GM12891 (cell line): ENCODE measurements at places on chromosomes 1 and 21.

DNA sequence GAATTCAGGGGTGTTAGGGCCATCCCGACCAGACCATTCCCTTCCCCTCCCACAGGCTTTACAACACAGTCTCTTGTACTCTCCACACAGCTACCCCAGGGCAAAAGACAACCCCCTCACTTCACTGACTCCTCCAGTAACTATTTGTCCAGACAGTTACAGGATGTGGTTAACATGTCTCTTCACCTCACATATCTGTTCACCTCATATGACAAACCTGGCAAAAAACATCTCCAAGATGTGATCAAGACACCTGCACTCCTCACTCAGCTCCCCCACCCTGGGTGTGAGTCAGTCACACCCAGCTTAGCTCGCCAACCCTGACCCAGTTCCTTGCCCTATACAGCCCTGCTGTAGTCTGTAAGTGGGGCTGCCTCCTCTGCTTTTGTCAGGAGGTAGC, 490.5 kb upstream of the CHRM3 start:
- no peak for DNase-seq

DNA sequence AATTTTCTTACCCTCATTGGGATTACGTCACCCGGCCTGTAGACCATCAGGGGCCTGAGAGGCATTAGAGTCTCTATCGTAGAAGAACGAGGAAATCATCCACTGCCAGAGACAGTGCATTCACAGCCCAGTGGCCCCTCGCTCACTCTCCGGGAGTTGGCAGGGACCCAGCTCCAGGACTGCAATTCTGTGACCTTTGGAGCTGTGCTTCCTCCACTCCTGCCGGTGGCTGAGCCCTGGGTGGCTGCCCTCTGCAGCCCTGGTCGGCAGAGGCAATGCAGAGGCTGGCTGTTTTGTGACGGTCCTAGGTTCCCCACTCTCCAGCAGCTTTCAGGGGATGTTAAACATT, 12.7 kb downstream of the SLC37A1 start:
- DNase-seq = no peak

DNA sequence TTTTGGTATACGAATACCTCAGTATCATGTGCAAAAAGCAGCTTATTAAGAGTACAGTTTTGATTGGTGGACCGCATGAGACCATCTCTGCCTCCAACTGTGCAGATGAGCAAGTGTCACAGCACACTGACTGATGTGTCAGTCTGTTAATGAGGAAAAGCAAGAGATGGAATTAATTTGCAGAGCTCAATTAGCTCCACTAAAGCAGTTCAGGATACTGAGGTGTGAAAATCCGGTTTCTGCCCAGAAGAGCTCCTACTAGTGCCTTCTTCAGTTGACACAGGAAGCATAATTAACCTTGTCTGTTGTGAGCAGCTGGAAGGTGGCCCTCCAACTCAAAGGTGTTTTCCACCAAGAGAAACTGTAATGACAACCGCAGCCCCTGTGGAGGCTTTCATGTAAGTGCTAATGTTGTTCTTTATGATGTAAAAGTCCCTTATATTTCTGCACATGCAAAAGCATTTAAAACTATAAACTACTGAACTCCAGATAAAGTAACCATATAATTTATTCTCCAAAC, 44.3 kb downstream of the PCNX2 start:
- no peak for DNase-seq

- no peak for DNase-seq
Measured at GRCh38 chr1:167666416-167666815, 36.4 kb downstream of the RCSD1 start.

DNA sequence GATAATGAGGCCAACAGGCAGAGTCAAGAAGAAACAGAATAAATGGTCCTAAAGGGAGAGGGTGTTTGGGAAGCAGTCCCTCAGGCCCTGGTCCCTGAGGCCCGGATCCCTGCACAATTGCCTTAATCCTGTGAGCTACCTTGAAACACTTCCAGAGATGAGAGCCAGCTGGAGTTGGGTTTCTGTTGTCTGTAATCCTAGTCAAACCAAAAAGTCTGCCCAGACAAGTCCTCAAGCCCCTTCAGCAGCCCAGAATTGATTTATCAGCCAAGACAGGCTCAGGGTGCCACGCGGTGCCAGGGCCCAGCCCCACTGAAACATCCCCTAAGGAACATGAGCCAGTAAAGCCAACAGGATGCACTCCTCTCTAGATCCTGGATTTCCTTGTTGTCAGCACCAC, 16.4 kb upstream of the CLSTN1 start:
- no peak for DNase-seq

DNA sequence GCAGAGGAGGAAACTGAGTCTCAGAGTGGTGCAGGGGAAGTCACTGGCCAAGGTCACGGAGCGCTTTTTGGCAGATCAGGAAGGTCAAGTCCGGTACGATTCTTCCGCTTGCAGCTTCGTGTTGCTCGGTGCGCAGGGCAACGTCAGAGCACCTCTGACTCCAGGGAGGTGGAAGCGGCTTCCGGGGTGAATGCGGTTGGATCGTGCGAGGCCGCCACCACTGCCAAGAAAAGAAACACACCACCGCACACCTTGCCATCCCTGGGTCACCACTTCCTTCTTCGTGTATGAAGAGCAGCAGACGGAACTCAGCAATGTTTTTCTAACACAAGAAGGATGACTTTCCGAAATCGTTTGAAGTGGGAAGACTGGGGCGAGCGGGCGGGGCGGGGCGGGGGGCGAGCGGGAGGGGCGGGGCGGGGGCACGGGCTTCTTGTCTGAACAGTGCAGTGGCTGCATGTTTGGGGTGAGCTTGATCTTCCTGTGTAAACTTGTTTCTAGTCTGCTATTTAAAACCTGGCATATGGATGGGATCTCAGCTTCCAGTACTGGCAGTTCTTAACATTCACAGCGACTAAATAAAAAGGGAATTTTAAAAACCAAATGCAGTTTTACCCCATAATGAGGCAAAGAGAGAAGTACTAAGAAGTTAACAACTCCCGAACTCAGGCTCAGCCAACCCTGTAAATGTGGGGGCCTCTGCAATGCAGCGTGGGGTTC, 300.0 kb downstream of the RRAGC start:
- peak; percentile 70 for DNase-seq

DNA sequence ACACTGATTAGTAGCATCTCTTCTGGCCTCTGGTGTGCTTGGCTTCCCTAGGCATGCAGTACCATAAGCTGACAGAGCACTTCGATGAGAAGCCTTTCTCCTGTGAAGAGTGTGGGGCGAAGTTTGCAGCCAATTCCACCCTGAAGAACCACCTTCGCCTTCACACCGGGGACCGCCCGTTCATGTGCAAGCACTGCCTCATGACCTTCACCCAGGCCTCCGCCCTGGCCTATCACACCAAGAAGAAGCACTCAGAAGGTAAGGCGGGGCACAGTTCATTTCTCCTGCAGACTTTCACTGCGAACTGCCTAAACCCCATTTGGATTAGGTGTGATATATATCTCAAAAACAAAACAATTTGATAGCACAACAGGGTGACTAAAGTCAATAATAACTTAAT, 50.4 kb upstream of the EPHA8 start:
- DNase-seq = no peak

GRCh38 chr1:113444857-113445256, 54.5 kb downstream of the MAGI3 start:
- DNase-seq = no peak

- peak; percentile 10 for DNase-seq
Measured at GRCh38 chr21:46111857-46112724, 14.2 kb downstream of the COL6A2 start.

DNA sequence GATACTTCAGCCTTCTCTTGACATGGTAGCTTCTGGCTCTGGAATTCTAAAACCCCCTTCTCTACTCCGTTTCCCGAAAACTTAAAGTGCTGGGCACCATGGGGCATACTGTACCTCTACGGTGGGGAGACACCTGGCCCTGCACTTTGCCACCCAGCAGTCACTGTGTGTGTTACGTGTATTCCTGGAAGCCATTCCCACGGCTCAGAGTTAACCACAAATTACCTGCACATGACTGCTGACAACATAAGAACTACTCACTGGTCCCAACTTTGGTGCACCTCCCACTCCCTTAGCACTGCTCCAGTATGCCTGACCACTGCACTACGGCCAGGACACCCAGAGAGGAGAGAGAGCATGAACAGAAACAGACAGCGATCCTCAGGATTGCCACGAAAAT, 29.4 kb upstream of the TMPRSS2 start:
- DNase-seq = no peak

- DNase-seq = no peak
Measured at GRCh38 chr1:109595531-109595930, 23.9 kb downstream of the GNAT2 start.

GRCh38 chr1:21622466-21623315, 46.5 kb downstream of the RAP1GAP start:
- DNase-seq = peak; percentile 66

- DNase-seq = no peak
Measured at GRCh38 chr1:168129933-168130332, 6.8 kb downstream of the GPR161 start.

DNA sequence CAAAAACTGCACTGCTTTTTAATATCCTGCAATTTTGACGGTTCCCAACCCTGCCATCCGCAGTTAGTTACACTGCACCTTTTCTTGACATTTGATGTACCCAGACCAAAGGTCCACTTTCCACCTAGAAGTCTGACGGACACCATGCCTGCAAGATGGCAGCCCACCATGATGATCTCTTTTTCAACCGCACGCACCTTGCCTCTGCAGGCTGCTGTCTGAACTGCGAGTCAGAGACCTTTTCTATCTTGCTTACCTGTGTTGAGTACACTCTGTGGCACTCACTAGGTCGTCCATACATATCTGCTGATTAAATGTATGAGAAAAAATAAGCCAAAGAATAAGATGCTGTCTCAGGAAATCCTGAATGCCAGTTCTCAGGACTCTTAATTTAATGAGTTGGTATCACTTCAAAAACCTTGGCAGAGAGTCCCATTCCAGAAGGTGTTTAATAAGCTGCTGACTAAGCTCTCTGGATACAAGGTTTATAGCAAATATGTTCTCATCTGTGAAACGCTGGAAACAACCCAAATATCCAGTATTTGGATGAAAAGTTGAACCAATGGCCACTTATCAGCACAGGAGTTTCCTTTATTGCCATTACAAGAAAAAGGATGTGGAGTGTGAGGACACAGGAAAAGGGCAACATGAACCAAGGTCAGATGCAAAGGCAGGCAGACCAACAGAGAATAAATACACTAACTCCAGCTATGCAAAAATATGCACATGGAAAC, 37.9 kb downstream of the GNG12 start:
- DNase-seq = no peak

- DNase-seq = no peak
Measured at GRCh38 chr1:152968248-152968647, 2.2 kb upstream of the SPRR4 start.

DNA sequence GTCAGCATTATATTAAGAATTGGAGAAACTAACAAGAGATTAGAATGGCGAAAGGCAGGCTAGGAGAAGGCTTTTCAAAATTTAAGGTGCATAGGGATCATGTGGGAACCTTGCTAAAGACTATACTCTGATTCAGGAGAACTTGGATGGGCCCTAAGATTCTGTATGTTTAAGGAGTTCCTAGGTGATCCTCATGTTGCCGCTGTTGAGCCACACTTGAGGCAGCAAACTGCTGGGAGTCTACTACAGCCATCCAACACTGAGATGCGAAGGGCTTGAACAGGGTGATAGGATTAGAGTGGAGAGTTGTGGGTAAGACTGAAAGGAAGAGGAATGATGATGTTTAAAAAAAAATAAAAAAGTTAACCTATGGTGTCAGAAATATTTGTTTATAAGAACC, 1013.2 kb downstream of the MRPL39 start:
- DNase-seq = no peak

DNA sequence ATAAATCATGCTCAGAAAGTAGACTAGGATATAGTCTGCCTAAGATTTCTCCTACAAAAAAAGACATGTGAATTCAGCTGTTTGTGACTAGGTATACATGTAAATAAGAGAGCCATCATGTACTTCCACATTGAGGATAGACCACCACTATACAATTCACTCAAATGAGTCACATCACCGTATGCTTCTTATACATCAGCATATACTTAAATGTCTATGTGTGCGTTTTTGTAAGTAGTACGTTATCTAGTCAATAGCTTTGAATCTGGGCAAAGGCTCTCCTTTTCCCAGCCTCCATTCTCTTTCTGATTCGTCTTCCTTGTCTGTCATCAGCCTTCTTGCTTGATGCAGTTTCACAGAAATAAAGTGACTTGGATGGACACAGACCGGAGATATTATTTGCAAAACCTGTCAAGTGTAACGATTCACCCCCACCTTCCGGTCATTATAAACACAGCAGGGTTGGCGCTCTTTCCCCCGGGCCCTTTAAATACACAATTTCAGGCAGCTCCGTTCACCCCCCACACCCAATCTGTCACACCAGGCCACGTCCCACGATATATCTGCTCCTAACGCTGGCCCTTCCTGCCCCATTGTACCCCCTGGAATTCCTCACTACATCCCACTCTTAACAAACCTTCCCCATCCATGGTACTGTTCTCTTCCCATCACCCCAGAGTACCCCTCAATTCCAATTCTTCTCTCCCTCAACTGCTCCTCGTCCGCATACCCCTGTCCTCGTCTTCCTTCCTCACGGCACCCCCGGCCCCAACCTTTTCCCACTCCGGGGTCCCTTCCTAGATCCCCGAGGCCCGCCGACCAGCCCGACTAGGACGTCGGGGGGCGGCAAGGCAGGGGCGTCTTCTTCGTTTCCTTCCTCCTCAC, 636 bp downstream of the VAMP4 start:
- peak; percentile 30 for DNase-seq
